Stimulated activated CD4-positive, alpha-beta T cell treated with anti-CD3 and anti-CD28 coated beads, Interleukin-15, amount 100 ng/mL, for 1 hour (primary cell): ENCODE measurements at places on chromosomes 12 and 14.

DNA sequence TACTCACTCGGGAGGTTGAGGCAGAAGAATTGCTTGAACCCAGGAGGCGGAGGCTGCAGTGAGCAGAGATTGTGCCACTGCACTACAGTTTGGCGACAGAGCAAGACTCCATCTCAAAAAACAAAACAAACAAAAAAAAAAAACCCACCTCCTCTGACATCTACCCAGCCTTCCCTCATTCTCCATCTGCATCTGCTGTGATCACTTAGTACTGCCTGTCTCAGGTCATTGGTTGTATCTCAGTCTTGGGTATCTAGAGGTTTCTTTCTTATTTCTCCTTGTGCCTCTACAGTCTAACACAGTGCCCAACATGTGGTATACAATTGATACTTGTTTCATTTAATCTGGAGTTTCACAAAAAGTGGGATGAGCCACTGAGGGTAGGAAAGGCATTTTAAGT is 5.3 kb downstream of the LTBP2 start:
- no peak for DNase-seq

DNA sequence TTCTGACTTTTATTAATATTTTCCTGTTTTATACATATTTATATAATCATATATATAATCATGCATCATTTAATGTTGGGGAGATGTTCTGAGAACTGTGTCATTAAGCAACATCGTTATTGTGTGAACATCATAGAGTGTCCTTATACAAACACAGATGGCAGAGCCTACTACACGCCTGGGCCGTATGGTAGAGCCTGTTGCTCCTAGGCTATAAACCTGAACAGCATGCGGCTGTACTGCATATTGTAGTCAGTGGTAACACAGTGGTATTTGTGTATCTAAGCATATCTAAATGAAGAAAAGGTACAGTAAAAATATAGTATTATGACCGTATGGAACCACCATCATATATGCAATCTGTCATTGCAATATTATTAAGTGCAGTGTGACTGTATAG is 44.7 kb upstream of the BCL7A start:
- no peak for DNase-seq

DNA sequence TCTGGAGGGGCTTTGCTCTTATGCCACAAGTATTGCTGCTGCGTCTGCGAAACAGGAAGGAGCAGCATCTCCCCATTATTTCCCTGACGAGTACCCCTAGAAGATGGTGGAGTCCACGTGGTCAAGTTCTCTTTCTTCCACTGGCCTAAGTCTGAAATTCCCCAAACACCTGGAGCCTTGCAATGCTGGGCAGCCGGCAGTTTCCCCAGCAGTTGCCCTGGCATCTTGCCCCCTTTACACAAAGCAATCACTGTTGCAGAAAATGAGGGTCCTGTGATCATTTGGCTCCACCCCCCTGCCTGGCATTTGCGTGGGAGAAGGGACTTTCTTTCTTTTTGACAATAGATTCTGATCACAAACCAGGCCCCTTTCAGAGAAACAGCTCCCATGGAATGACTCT is 56.9 kb downstream of the FOS start:
- no peak for DNase-seq

GRCh38 chr12:52566847-52567291 is 6.8 kb downstream of the KRT74 start:
- DNase-seq = no peak

DNA sequence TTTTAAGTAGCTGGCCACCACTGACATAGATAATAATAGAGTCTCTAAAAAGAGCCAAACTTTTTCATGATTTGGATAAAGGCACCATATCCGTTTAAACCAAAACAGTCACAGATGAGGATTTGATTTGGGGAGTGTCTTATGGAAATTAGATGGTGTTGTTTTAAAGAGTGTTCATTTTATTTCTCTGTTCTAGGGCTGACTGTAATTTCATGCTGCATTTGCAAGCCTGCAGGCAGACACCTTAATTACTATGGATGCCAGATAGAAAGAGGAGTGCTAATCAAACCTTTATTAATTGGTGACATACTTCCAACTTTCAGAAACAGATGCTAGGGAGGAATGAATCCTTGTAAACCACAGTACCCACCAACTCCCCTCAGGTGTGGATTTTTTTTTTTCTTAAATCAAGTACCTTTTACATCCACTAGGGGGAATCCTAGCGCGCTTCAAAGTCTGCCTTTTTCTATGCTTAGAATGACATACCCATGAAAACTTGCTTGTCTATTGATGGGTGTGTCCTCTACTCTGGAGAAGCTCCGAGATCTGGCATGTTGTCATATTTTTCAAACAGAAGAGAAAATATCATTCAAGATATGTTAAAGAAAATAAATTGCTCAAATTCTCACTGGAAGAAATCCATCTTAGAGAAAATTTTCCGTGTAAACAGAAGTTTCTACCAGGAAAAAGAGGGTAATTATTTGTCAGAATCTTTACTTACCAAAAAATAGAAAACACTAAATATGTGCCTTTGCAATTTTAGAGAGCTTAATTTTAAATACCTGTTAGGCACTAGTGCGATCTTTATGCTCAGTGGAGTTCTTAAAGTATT is 14.2 kb upstream of the PLXNC1 start:
- DNase-seq = no peak

- no peak for DNase-seq
These were observed 6.9 kb upstream of the PRKAG1 start for GRCh38 chr12:49025463-49025862.

DNA sequence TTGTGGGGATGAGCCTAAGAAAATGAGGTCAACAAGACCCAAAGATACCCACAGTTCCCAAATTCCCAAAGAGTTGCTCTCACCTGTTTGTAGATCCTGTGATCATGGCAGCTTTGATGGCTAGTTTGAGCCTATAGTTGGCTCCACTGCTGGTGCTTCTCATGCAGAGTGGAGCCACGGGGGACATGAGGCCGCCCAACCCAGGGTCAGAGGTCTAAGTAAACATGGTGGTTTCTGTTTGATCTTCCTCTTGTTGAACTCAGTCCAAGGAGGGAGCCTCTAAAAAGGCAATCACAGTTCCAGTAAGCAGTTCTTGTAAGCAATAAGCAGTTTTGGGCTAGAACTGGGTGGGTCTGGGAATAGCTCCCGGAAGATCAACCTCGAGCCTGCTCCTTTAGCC is 125.6 kb upstream of the DHRS4 start:
- DNase-seq = no peak

DNA sequence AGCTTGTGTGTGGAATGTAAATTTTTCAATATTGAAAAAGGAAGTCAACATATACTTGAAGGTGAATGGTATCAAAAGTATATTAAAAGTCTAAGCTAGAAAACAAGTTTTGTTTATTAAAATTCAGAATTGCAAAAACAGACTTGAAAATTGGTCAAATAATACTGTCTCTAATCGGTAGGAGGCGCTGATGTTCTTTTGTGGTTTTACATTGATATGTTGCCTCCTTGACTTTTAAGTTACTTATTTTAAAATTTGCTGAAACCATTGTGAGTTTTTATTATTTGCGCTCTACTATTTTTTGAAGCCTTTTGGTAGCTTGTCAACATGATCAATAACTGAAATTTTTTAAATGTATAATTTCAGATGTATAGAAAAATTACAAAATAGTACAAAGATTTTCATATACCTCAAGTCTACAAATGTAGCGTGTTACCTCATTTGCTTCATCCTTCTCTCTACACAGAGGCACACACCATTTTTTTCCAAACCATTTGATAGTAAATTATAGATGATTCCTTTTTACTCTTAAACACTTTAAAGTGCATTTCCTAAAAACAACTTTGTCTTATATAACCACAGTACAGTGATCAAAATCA is 6.9 kb downstream of the RTRAF start:
- DNase-seq = no peak

DNA sequence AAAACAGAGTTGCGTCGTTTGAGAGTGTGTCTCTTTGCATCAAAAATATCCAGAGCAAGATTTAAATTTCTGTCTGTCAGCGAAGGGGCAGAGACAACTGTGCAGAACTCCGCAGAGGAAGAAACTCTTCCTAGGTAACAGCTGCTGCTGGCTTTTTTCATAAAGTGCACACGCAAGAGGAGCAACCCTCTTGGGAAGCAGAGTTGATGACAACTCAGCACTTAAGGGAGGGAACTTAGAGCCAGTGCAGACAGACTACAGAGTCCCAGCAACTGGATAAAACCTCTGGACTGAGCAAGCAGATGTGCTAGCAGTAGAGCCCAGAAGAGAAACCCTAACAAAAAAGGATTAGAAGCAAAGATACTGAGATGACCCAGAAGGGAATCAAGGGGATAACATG is 337.1 kb downstream of the PCNX1 start:
- DNase-seq = no peak

DNA sequence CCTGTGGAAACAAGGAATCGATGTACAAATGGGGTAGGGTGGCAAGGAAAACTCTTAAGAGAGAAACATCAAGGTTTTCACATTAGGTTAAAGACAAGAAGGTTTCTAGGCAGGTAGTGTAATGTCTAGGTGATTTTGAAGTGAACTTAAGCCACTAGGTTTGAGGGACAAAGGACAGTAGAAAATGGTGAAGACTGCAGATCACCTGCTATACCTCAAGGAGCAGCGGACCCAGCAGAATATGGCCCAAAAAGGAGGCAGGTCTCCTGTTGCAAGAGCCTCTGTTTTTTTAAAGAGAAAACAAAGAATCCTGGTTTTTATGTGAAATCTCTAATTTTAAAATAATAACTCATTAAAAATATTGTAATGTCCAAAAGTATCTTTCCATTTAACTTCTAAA is 178.1 kb downstream of the ACSS3 start:
- DNase-seq = no peak

- DNase-seq = no peak
These were observed 33.8 kb upstream of the DTX1 start for GRCh38 chr12:113022563-113023297.

GRCh38 chr14:67239582-67239981 is 1.7 kb upstream of the PALS1 start:
- no peak for DNase-seq

- DNase-seq = no peak
These were observed 2.6 kb downstream of the LIN7A start for GRCh38 chr12:80935111-80935510.

GRCh38 chr12:115132145-115132544 is 448.2 kb upstream of the TBX3 start:
- DNase-seq = no peak

GRCh38 chr12:120402217-120402616 is 33.3 kb upstream of the MSI1 start:
- DNase-seq = no peak

- DNase-seq = no peak
These were observed 861.1 kb downstream of the GALC start for GRCh38 chr14:87131879-87132278.

GRCh38 chr12:128047266-128048060 is 219.5 kb upstream of the TMEM132C start:
- no peak for DNase-seq

DNA sequence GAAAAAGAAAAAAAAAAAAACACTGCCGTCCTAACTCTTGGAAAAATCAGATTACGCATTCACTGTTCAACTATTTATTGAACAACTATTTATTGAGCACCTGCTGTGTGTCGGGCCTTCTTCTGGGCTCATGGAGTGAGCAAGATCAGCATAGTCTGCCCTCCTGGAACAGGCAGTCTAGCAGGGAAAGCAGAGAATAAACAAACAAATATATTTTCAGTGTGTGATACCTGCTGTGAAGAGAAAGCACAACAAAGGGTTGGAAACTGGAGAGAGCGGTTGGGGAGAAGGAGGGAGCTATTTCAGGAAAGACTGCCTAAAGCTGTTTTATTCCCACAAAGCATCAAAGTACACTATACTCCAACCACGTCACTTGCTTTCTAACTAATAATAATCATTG is 10.8 kb downstream of the PROX2 start:
- DNase-seq = no peak

DNA sequence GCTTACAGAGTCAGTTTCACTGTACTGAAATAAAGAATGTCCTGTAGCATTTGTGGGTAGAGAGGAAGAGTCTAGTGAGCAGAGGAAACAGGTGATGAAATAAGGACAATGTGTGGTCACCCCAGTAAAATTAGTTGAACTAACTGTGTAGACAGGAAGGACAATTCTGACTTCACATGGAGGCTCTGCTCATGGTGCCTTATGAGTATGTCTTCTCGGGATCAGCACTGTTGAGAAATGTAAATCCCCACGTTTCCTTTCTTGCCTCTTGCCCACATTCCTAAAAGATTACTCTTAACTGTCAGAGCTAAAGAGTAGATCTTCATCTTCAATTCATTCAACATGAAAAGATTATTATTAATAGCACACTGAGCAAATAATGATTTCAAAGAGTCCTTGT is 113.2 kb upstream of the FLRT2 start:
- DNase-seq = no peak

DNA sequence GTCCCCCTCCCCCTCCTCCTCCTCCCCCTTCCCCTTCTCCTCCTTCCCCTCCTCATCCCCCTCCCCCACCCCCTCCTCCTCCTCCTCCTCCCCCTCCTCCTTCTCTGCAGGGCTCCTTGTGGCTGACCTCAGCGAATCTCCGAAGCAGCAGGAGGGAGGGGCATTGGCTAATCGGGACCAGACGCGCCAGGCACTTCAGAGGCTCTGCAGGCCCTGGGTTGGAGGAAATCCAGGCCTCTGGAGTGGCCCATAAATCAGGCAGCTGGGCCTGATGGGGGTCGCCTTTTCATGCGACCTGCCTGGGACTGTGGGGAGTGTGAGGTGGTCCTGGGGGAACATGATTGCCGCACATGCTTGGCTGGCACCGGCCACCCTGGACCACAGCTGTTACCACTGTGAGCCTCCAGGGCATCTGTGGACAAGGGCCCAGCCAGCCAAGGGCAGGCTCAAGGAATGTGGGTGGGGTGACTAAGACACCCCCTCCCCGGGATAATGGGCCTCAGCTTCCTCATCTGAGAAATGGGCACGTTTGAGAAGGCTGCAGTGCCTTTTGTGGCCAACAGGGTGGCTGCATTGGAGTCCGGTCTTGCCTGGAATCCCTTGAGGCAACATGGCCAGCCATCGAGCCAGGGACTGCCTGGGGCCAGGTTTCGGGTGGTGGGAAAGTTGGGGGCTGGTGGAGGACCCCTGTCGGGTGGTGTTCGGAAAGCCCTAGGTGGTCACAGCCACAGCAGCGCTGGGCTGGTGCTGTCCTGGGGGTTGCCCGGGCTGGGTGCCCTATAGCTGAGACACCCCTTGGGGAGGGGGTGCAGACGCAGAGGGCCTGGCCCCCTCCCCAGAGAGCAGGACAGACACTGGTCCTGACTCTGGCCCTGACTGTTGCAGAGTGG is 12.0 kb downstream of the KIF26A start:
- no peak for DNase-seq

DNA sequence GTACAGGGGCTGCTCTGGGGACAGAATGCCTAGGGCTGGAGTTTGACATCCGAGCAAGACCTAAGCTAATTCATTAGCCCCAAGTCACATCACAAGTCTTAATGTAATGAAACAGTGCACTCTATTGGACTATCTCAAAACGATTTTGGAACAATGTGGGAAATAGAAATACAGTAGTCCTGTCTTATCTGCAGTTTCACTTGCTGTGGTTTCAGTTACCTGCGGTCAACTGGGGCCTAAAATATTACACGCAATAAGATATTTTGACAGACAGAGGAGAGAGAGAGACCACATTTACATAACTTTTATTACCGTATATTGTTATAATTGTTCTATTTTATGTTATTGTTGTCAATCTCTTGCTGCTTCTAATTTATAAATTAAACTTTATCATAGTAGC is 21.1 kb downstream of the MOAP1 start:
- no peak for DNase-seq
